Stimulated activated naive CD4-positive, alpha-beta T cell (primary cell): ENCODE measurements at places on chromosomes 16 and 17.

DNA sequence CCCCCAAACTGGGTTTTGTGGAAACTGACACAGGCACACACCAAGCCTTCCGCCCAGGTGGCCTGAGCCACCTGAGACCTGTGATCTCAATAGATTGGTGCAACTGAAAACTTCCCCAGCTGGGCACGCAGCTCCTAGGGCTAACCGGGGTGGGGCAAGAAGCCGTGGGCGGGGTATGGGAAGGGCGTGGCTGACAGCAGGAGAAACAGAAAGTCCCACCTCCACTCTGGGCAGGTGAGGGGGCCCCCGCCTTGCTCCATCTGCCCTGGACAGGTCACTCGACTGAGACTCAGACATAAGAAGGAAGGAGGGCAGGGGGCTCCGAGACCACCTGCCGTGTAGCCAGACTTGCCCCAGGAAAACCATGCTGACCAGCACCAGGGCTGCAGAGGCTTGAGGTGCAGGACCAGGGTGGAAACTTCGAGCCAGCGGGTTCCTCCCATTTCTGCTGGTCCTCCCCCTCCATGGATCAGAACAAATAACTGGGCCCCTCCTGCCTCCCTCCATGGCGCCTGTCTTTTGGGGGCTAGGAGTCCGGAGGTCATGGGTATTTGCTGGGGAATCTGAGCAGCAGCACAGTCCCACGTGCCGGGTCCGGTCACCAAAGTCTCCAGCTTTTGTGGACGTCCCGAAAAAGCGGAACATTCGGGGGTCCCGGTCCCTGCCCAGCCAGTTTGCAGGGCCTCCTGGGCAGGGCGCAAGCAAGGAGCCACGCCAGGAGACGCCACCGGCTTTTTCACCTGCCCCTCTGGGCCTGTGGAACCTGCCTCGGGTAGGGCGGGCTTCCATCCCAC, 1.3 kb downstream of the TIMP2 start:
- peak; percentile 43 for DNase-seq

DNA sequence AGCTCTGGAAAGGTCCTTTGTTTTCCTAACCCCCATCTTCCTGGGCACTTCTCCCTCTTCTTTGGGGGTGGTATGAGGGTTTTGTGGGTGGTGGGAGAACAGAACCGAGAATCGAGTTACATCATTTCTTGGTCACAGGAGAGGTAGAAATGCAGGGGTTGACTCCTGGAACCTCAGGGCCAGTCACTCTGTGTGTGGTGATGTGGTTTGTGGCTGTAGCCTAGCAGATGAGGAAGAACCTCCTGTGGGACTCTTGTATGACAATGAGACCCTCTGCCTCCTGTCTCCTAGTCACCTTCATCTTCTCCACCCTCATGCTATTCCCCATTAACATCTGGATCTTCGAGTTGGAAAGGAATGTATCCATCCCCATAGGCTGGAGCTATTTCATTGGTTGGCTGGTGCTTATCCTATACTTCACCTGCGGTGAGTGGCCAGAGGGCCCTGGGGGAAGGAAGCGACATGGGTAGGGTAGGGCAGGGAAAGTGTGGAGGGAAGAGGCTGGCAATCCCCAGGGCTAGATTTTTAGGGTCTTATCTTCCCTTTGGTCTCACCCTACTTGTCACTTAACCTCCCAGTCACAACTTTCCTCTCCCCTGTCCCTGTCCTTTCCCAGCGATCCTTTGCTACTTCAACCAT, 5.5 kb downstream of the ODF4 start:
- DNase-seq, result no peak

- no peak for DNase-seq
Measured at GRCh38 chr17:27870345-27870744, 22.8 kb downstream of the LYRM9 start.

DNA sequence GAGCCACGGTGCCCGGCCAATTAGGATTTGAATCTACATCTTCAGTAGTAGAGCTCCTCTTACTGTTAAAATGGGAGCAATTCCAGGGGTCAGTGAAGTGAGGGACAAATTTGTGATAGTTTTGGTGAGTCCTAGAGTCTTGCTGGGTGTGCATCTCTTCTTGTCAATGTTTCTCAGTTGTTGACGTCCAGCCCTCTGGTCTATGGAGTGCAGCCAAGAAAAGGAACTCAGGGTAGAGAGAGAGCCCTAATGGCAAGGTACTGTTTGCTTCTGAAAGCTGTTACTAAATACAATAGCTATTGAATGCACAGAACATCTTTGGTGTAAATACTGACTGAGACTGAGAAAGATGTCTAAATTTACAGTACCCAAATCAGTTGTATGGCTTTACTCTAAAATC, 282.5 kb upstream of the SALL1 start:
- no peak for DNase-seq

DNA sequence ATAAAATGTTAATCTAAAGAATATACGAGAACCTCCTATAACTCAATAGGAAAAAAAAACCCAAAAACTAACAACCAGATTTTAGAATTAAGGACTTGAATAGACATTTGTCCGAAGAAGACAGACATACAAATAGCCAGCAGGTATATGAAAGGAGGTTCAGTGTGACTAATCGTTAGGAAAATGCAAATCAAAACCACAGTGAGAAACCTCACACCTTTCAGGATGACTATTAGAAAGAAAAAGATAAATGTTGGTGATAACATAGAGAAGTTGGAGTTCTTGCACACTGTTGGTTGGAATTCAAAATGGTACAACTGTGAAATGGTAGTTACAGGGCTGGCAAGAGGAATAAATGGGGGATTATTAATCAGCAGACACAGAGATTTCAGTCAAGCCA, 339.0 kb downstream of the TMEM114 start:
- no peak for DNase-seq
